Stimulated activated CD8-positive, alpha-beta memory T cell treated with anti-CD3 and anti-CD28 coated beads, Interleukin-7, amount 100 ng/mL, for 1 hour (primary cell): ENCODE measurements at places on chromosomes 13 and 19.

GRCh38 chr19:51660975-51661600 lies 14.5 kb upstream of the SIGLEC14 start:
- DNase-seq = no peak

- no peak for DNase-seq
Measured at GRCh38 chr13:108322206-108322824, 52.8 kb downstream of the TNFSF13B start.

- DNase-seq = no peak
Measured at GRCh38 chr13:113125506-113126264, 3.1 kb downstream of the F10 start.

GRCh38 chr13:93655154-93655553 lies 428.5 kb downstream of the GPC6 start:
- no peak for DNase-seq

DNA sequence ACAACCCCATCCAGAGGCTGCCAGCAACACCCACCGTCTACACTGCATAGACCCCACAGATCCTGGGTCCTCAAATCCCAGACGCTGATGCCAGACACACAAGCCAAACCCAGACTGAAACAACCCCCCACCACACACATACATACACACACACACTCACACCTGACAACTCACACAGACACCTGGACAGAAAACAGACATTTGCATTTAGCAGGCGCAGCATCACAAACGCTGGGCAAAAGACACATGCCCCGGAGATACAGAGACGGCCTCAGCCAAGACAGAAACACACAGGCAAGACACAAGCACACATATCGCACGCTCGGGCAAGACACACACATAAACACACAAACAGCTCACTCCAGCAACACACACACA lies 1.3 kb downstream of the BBC3 start:
- DNase-seq = no peak

- no peak for DNase-seq
Measured at GRCh38 chr19:2237051-2237868, 636 bp downstream of the SF3A2 start.

- DNase-seq = no peak
Measured at GRCh38 chr19:45508861-45509691, 1.8 kb downstream of the VASP start.

GRCh38 chr19:49339301-49340068 lies 4.3 kb downstream of the CD37 start:
- no peak for DNase-seq

DNA sequence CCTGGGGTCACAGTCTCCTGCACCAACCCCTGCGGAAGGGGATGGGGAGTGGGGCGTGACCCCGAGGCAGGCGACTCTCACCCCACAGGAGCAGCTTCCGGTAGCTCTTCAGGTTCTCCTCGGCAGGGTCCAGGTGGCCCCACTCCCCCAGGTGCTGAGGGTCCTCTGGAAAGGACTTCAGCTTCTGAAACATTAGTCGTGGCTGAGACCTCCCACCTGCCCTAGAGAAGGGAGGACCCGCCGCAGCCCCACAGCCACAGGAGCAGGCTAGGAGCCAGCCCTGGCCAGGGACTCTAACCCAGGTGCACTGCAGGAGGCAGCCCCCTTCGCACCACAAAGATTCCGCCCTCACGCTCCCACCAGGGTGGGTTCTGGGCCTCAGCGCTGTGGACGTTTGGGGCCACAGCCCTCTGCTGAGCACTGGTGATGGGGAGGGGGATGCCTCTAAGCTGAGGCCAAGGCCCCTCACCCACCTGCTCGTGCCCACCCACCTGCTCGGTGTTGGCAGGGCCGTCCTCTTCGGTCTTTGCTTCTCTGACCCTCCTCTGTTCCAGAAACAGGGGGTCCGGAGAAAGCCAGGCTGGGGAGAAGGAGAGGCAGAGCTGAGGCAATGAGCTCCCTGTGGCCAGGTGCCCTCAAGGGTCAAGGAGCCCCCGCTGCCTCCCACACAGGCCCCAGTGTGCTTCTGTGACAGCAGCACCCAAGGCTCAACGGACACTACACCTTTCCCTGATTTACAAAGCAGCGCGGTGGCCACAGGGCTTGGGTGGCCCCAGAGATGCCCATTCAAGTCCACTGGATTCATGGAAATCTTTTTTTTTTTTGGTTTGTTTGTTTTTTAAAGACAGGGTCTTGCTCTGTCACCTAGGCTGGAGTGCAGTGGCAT lies 11.0 kb downstream of the ZSCAN18 start:
- DNase-seq = no peak

- DNase-seq = no peak
Measured at GRCh38 chr19:16297575-16298178, 26.9 kb upstream of the KLF2 start.

DNA sequence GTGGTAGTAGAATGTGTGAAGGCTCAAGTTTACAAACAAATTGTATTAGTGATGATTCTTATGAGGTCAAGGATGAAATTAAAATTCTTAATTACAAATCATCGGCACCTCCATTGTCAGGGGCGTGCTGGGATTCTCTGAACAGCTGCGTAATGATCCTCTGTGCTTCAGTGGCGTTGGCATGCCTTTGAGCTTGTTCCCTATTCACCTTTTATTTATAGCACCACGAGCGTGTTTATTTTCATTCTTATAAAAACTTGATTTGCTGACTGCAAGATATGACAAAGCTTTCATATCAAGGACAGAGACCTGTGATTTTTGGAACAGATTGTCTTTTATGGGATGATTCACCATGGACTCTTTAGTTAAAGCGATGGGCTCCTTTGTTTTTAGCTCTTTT lies 18.2 kb upstream of the UBL3 start:
- DNase-seq = no peak

DNA sequence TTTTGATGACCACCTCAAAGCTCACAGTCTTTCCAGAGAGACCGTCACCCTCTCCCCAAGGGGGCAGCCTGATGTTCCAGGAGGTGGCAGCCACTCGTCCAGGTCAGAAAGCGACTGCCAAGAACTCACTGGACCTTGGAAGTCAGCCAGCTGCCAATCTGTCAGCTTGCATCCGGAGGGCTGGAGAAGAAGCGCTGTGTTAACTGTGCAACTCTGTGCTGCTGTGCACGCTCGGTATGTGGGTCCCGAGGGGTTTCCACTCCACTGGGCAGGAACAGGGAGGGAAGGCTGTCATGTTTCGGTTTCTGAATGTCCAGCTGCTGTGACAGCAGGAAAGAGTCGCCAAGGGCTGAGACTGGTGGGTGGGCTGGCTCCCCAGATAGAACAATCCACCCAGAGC lies 89.2 kb downstream of the CACNA1A start:
- no peak for DNase-seq

GRCh38 chr13:27775943-27776342 lies 16.3 kb upstream of the GSX1 start:
- DNase-seq = no peak

DNA sequence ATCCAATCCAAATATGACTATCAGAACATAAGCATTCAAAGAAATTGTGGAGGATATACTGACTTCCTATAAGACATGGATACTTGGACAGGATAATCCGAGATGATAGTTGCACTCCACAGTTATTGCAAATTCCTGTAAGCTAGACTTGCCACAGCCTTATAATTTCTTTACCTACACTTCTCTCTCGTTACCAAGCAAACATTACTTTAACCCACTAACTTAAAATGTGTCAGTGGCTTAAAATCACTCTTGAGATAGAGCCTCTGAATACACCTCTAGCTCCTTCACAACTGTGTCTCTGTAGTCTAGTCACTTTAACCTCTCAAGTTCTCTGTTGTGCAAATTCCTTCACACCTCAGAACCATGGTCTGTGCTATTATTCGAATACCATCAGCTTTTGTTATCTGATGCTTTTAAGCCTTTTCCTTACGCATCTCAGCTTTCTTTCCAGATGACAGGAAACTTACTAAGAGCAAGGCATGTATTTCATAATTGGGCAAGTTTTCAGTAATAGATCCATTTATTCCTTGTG lies 474.9 kb upstream of the MIR17HG start:
- no peak for DNase-seq

- no peak for DNase-seq
Measured at GRCh38 chr19:52101866-52102562, 6.4 kb upstream of the ZNF841 start.

DNA sequence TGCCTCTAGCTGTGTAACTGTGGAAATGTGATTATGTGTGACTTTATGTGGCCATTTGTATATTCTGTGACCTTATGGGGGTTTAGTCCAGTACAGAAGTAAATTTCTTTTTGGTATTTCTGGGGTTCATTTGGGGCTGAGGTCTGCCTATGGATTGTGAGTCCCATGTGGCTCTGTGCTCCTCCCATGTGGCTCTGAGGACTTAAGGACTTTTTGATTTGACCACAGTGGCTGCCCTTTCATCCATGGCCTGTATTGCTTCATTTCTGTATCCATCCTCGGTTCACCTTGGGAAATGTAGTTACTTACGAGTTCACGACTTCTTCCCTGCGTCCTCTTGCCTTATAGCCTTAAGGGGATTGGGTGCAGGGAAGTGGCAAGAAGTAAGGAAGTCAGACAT lies 1.0 kb downstream of the ZNF420 start:
- no peak for DNase-seq

DNA sequence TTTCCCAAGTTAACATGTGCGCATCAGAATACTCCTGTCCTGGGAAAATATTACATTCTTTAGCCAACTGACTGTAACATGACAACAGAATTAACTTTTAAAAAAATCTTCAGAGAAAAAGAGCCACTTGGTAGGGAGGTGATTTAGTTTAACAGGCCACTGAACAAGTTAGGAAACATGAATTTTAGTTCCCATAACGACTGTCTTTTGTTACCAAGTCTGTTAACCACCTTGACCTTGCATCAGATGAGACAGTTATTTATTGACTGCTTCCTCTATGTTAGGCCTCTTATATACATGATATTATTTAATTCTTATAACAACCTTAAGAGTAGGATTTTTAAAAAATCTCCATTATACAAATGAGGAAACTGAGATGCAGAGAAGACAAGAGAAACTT lies 268.6 kb downstream of the NDFIP2 start:
- DNase-seq = no peak

DNA sequence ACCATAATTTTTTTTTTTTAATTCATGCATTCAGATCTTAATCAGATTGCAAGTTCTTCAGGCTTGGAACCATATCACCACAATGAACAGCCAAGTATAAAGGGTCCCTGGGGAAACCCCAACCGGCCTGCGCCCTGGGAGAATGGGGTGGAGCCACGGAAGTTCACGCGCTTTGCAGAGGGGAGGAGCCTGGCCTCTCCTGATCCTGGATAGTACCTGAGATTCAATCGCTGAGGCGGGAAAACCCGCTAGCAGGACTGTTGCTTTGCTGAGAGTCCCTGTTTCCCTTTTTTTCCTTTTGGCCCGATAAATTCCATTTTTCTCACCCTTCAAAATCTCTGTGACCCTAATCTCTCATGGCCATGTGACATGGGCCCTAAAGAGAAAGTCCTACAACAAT lies 385.1 kb downstream of the IRS2 start:
- no peak for DNase-seq

- no peak for DNase-seq
Measured at GRCh38 chr13:25657157-25657556, 285.4 kb downstream of the ATP8A2 start.

GRCh38 chr19:13748169-13748828 lies 16.0 kb upstream of the MRI1 start:
- DNase-seq = no peak

DNA sequence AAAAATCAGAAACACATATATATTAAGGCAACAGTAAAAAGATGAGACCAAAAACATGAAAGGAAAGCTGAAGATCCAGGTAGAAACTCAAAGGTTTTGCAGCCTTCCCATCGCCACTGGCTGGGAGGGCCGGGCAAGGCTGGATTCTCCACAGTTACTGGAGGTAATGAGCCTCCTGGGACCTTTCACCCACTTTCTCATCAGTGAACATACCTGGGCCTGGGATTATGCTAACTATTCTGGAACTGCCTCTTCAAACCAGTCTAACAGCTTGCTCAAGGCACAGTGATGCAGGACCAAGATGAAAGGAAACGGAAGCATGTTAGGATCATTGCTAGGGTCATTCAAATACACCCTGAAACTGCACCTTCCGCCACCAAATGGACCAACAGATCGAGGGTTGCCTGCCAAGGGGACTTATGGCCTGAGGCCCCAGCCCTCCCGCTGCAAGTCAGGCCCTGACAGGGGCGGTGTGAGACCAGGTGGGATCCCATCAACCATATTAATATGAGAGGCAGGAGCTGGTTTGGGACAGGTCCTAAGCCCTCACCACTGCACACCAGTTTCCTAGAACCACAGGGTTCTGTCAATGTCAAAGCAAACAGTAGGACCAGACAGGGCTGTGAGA lies 28.4 kb upstream of the ATP12A start:
- no peak for DNase-seq

DNA sequence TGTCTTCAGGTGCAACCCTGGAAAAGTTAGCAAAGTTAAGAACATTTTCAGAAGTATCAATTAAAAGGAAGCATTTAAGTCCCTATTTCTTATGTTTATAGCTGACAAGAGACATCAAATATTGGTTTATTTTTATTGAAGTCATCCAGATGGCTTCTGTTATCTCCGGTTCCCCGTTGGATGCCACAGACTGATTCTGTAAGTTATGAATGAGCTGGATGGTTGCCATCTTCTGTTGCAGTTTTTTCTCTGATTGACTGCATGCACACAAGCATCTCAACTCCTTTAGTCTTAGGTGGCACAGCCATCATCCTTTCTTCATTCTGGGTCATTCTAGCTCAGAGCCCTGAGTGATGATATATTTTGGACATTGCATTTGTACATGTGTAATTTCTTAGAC lies 10.6 kb upstream of the OXGR1 start:
- no peak for DNase-seq

- peak; percentile 18 for DNase-seq
Measured at GRCh38 chr19:1650650-1651567, 1.5 kb downstream of the TCF3 start.

- DNase-seq = no peak
Measured at GRCh38 chr13:80430561-80430960, 89.6 kb upstream of the SPRY2 start.

DNA sequence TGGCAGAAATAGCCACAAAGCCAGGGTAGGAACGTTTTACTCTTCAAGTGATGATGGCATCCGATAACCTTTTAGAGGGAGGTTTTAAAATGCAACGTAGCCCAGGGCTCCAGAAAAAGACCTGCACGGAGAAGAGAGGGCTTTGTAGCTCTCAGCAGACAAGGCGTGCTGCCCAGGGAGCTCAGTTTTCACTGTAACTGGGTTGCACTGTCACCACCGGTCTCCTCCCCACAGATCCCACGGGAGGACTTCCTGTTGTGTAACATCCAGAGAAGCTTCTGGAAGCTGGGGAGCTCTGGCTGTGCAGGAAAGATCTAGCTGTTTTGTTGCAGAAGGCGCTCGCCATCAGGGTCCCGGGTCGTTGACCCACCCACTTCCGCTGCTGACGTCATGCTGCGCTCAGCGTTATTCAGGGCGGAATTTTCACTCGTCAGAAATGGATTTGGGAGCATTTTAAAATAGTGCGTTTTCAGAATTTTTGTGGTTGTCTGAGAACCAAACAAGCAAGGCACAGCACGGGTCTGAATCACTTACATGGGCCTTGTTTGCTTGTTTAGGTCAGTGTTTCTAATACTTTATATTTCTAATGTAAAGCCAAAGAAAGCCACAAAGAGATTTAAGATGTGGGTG lies 50.8 kb downstream of the ATP11A start:
- no peak for DNase-seq
